Activated naive CD4-positive, alpha-beta T cell treated with anti-CD3 and anti-CD28 coated beads, Interleukin-2, amount 10 ng/mL, durations not matched to agents 7 days and 5 days (primary cell): ENCODE measurements at places on chromosomes 7 and 10.

GRCh38 chr7:2614631-2615330 lies 17.0 kb upstream of the TTYH3 start:
- no peak for DNase-seq

- DNase-seq: no peak
These were observed 26.2 kb upstream of the ECHDC3 start for GRCh38 chr10:11715815-11716494.

DNA sequence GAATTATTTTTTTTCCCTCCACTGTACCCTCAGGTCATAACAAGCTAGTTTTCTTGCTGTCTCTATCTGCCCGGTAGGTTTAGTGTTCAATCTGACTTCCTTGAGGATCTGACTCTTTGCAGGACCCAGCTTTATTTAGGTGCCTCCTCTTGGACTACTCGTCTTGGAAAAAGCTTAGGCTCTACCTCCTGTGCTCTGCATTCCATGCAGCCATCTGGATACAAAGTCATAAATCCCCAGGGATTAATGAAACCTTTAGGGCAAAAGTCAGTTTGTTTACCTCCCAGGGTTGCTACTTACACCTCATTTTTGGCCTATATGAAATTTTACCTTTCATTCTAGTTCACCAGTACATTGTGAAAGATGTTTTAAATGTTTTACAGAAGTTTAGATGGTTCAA lies 8.0 kb downstream of the STAG3 start:
- DNase-seq: no peak

GRCh38 chr10:91901784-91902677 lies 7.3 kb downstream of the FGFBP3 start:
- peak; percentile 42 for DNase-seq

- no peak for DNase-seq
These were observed 12.8 kb upstream of the MBL2 start for GRCh38 chr10:52785418-52785817.

GRCh38 chr10:103792547-103792946 lies 62.8 kb downstream of the SH3PXD2A start:
- DNase-seq: no peak

DNA sequence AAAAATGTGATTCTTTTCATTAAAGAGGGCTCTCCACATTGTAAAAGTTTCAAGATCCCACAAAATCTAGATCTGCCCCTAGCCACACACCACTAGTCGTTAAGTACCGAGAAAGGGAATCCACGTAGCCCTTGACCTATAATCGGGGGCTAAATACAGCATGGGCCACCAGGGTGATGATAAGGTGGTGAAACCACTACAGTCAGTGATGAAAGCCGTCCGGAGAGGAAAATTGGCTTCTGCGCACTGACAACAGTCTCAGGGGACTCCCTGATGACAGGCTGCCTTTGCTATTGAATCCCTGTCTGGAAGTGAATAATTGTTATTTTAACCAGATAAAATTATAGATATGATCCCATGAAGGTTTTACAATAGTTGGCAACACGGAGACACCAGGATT lies 4.6 kb downstream of the TECTB start:
- DNase-seq: no peak

GRCh38 chr7:139358541-139359365 lies 941 bp upstream of the LUC7L2 start:
- peak; percentile 54 for DNase-seq

GRCh38 chr10:114398587-114399331 lies 5.5 kb downstream of the AFAP1L2 start:
- no peak for DNase-seq

DNA sequence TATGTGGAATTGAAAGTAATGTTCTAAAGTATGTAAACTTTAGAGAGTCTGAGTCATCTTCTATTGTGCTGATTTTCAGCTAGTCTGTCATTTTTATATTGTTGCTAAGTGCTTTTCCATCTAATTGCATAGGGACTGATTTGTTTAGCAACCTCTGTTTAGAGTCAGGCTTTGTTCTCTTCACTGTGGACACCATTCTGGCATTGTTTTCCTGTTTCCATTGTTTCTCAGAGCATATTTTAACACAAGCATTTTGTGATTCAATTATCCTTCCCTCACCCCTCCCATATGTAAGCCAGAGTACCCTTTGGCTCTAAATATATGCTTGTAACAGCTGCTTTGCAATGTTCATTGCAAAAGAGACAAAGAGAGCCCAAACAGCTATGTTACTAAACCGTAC lies 748.4 kb upstream of the PHF14 start:
- no peak for DNase-seq

DNA sequence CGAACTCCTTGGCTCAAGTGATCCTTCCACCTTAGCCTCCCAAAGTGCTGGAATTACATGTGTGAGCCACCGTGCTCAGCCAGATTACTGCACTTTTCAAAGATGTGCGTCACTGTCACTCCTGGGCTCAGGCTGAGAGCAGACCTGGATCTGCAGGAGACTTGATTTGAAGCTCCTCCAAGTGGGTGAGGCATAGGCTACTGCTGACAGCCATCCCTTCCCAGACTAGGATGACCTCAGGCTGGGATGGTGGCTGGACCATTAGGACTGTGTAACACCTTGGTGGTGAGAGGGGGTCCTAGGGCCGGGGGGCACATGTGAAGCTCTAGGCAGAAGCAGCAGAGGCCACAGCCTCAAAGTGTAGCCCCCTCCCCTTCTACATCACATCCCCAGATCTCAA lies 8.2 kb upstream of the SRRM3 start:
- no peak for DNase-seq

- DNase-seq: no peak
These were observed 40.0 kb downstream of the KCTD7 start for GRCh38 chr7:66668677-66669076.

DNA sequence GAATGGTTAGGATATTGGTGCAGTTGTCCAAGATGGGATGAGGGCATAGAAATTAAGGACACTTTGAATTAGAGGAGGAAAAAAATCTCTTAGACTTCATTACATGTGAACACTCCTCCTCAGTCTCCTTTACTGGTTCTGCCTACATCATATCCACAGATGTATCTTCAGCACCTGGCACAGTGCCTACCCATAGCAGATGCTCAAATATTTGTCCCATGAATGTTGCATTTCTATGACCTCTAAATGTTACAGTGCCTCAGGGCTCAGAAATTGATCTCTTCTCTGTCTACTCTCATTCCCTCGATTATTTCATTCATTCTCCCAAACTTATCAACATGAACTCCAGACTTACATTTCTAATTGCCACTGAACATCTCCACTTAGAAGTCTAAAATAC lies 17.1 kb downstream of the CNNM1 start:
- no peak for DNase-seq

GRCh38 chr7:151677581-151678226 lies 158.0 kb upstream of the RHEB start:
- DNase-seq: no peak
